Esophagus muscularis mucosa (tissue), 4 donors: ENCODE measurements at places on chromosomes 3 and 15. TPM values are rescaled to one million over a fixed set of nuclear protein-coding genes. Genes with fewer than 3 reads are reported as not detected.

Gene PRTG
- 1.8 TPM for total RNA-seq

DNA sequence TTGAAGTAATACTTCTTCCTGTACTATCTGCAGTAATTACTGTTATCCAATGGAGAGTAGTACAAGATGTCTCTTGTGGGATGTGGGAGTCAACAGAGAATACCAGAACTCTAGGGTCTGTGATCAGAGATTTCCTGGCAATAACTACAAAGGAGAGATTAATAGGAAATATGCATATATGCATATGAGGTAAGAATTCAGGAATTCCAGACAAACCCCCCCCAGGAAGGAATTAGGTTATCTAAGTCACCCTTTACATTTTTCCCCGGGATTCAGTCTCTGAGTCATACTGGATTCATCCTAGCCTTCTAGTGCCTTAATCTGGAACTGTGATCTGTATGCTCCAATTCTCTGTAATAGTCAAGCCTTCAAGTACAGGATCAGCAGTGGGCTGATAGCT, 49.4 kb downstream of the GTF2E1 start:
- H3K4me3 ChIP-seq, result no peak overlapping the region
- H3K27me3 ChIP-seq, result no peaks in the 10 kb centered on the region
- no peak overlapping the region for H3K27ac ChIP-seq
- no peaks in the 10 kb centered on the region for H3K36me3 ChIP-seq
- no peaks in the 10 kb centered on the region for H3K4me1 ChIP-seq

DNA sequence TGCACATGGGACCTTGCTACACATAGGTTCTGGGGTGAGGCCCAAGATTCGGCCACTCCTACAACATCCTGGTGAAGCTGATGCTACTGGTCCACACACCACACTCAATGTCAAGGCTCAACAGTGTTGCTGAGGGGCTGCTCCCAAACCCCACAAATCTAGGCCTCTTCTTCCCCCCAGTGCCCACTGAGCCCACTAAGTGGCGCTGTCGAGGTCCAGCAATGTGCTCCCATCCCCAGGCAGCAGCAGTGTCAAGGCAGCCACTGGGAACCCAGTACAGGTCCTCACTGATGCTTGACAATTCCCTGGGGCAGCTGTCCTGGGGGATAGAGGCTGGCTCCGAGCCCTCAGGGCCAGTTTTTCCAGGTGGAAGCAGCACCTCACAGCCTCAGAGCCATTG, 21.5 kb downstream of the SCN5A start:
- H3K4me1 ChIP-seq, result no peaks in the 10 kb centered on the region
- H3K4me3 ChIP-seq, result no peak overlapping the region
- no peak overlapping the region for H3K27ac ChIP-seq
- H3K36me3 ChIP-seq, result no peaks in the 10 kb centered on the region
- no peak for DNase-seq
- H3K27me3 ChIP-seq, result no peaks in the 10 kb centered on the region

DNA sequence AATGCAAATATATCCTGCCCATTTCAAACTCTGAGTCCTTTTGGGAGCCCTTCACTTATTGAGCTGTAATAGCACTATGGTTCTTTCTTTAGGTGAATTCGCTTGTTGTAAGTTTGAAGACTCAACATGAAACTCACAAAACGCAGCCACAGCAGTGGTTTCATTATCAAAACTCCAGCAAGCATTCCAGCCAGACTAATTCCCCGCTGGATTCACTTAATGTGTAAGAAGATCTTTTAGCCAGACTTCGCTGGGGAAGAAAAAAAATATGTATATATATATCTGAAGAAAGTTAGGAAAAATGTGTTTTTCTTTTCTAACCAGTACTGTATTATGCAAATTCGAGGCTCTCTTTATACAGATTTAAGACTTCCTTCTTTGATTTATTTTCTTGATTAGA, 241.1 kb downstream of the WNT5A start:
- H3K4me1 ChIP-seq, result no peaks in the 10 kb centered on the region
- peak overlapping the region; percentile 20 for H3K4me3 ChIP-seq
- no peaks in the 10 kb centered on the region for H3K36me3 ChIP-seq
- no peaks in the 10 kb centered on the region for H3K27me3 ChIP-seq
- H3K27ac ChIP-seq, result no peak overlapping the region

GRCh38 chr3:197022405-197023231, 7.0 kb downstream of the MELTF start:
- no peaks in the 10 kb centered on the region for H3K36me3 ChIP-seq
- peaks cover 6% of the 10 kb centered on the region for H3K4me1 ChIP-seq
- no peak overlapping the region for H3K27ac ChIP-seq
- no peak overlapping the region for H3K4me3 ChIP-seq
- H3K27me3 ChIP-seq, result no peaks in the 10 kb centered on the region

GRCh38 chr15:70004826-70005225, 92.9 kb downstream of the TLE3 start:
- H3K36me3 ChIP-seq, result no peaks in the 10 kb centered on the region
- no peak for DNase-seq
- no peaks in the 10 kb centered on the region for H3K4me1 ChIP-seq
- H3K4me3 ChIP-seq, result no peak overlapping the region
- peaks cover 16% of the 10 kb centered on the region for H3K27me3 ChIP-seq
